NCI-H2107 (cell line): ENCODE measurements at places on chromosomes 3 and 15.

GRCh38 chr3:40350529-40350928, 36.5 kb upstream of the ENTPD3 start:
- no peak for DNase-seq

DNA sequence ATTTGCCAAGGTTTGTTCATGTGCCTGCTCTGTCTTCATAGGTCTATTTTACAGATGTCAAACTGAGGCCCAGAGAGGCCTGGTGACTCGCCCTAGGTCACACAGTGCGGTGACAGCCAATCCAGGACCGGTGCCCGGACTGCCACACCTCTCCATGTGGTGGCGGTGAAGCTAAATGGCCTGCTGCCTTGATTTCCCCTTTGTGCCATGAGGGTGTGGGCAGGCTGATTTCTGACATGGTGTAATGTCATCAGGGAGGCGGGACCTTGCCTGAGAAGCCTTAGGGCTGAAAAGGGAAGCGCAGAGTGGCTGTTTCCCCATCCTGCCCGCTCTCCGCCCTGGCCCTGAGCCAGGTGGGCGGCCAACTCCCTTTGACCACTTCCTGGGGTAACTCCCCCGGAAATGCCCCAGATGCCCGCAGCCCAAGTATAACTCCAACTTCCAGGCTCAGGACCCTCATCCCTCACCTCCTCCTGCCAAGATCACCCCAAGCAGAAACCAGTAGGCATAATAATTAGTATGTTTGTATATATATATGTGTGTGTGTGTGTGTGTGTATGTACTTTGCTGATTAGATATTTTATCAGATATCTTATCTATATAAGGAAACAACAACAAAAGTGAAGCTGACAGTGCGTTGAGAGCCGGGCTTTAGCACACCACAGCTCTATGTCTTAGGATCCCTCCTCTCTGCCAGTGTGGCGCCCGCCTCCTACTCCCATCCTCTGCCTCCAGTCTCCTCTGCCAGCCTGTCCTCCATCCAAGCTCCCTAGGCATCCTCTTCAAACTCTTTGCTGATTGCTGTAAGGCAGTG, 63.9 kb downstream of the IQSEC1 start:
- DNase-seq, result no peak

- no peak for DNase-seq
Observed at GRCh38 chr3:25820366-25820765, 30.5 kb downstream of the OXSM start.

DNA sequence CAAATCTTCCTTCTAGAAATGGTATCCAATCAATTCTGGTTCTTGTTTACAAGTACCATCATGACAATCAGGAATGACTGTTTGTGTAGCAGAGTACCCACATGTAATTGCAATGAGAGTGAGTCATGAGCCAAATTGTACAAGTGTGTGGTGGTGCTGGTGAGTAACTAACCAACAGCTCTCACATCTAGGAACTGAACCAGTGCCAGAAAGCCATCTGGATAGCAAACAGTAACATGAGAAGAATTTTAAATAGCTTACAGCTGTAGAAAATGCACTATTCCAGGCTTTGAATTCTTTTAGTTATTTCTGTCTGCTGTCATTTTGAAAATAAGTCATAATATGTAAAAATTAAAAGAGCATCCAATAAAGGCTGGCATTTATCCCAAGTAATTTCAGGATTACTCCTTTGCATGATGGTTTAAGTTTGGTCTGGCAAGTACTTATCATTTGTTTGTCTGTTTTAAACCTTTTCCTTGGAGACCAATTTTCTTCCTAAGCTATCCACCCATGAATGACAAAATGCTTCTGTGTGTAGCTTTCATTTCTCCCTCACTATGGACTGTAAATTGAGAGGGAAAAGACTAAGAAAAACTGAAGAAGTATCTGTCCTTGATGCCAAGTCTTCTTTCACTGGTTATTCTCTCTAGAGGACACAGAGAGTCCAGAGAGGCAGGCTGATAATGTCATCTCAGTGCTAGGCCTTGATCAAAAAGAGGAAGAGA, 60.0 kb downstream of the PIK3CB start:
- DNase-seq, result peak; percentile 94

GRCh38 chr3:109900783-109901182, 563.4 kb upstream of the DPPA4 start:
- no peak for DNase-seq

GRCh38 chr3:30747771-30748281, 141.4 kb downstream of the TGFBR2 start:
- no peak for DNase-seq

- DNase-seq, result no peak
Observed at GRCh38 chr3:184366619-184367289, 5.2 kb downstream of the POLR2H start.

GRCh38 chr3:24523988-24524727, 29.5 kb upstream of the THRB start:
- no peak for DNase-seq

DNA sequence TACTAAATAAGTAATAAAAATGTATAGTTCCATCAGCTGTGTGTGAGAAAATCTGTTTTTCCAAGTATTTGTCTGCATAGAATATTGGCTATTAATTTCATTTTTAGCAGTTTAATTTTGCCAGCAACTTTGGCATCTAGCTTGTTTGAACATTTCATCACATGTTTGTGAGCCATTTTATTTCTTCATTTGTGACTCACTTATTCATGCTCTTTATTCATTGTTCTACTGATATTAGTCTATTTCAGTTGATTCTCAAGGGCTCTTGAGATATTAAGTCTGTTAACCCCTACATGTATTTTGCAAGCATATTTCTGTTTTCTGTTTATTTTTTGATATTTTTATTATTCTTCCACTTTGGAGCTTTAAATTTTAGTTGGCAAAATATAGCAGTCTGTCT, 74.0 kb upstream of the PHLDB2 start:
- DNase-seq, result no peak

DNA sequence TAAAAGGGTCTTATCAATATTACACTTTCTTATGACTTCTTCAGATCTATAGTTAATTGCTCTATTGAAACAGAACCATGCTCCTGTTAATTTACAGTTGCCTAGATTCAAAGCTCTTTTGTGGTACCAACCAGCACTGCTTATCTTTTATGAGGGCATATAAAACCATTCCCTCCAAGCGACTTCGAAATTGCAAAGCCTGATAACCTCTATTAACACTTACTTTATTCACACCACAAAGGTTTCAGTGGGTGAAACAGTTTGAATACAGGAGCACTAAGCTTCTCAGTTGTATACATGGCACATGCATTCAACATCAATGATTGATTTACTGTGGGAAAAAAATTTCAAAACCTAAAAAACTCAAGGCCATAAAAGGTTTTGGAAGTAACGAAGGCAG, 74.9 kb upstream of the PPIB start:
- DNase-seq, result no peak

- no peak for DNase-seq
Observed at GRCh38 chr3:25000971-25001591, 427.0 kb upstream of the RARB start.

DNA sequence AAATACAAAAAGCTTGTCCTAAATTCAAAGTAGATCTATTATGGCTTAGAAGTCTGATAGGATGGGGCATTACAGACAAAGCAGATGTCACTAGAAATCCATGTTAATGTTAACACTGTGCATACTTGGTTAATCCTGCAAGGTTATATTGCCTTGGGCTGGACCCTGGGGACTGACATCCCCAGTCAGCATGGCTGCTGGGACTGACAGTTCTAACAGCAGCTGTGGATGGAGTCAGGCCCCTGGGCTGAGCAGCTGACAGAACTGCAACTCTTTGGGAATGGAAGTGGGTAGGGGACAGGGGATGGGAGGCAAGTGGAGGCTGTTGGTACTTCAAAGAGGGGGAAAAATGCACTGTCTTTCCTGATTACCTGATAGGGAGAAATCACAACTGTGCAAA, 7.5 kb downstream of the P2RY1 start:
- no peak for DNase-seq

DNA sequence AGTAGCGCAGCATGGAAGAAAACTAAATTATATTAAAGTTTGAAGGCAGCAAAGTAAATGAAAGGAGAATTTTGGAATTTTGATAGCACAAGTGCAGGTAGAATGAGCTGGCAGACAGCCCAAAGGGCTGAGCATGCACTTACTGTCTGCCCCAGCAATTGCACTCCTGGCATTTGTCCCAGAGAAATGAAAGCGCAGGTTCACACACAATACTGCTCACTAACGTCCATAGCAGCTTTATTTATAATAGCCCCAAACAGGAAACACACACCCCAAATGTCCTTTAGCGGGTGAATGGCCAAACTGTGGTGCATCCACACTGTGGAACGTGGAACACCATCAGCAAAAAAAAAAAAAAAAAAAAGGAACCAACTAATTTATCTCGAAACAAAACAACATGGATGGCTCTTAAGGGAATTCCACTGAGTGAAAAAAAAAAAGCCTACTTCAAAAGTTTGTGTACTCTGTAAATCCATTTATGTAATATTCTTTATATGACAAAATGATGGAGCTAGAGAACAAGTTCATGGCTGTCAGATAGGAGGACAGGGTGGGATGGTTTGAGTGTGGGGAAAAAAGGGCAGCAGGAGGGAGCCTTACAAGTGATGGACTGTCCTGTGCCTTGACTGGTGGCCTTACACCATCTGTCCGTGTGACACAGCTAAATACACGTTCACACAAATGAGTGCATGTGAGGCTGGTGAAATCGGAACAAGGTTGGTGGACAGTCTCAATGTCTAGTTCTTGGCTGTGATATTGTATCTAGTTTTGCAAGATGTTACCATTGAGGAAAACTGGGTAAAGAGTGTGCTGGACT, 6.0 kb upstream of the TM2D3 start:
- DNase-seq, result peak; percentile 52
